Upper lobe of right lung (tissue), 1 donor: ENCODE measurements at places on chromosomes 12 and 14. TPM values are rescaled to one million over a fixed set of nuclear protein-coding genes. Genes with fewer than 3 reads are reported as not detected.
A peak's percentile ranks its signal among the peaks of the same experiment; 100 is the strongest.

CLEC7A gene
- total RNA-seq, result 51.1 TPM

PLEKHG7 gene
- not detected for total RNA-seq

SH2B3 gene
- 47.1 TPM for total RNA-seq

ART4 gene
- total RNA-seq, result 5.7 TPM

TOGARAM1 gene
- 12.6 TPM for total RNA-seq

KIF5A gene
- total RNA-seq, result 0.14 TPM

PROX2 gene
- not detected for total RNA-seq

PDE3A gene
- total RNA-seq, result 8.4 TPM

TMEM179 gene
- total RNA-seq, result not detected

APOF gene
- not detected for total RNA-seq

MIP gene
- total RNA-seq, result not detected

MYF6 gene
- not detected for total RNA-seq

KRT3 gene
- total RNA-seq, result not detected

DNA sequence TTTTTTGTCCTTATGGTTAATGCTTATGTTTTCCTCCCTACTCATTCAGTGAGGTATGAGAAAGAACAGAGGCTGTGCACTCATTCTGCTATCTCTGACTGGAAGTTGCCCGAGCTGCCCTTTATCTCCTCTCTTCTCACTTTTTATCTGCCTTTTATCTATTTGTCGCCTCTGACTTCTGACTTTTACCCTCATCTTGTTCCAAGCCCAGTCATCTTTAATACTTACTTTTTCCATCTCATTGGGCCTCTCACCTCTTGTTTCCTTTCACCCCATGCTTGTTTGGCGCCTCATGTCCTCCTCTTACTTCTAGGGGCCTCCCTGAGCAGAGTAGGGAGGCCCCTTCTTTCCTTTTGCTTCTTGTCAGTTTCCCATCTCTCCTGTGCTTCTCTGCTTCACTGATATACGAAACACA, 50.7 kb downstream of the DIP2B start:
- no peak overlapping the region for H3K27ac ChIP-seq
- H3K36me3 ChIP-seq, result no peaks in the 10 kb centered on the region
- peaks cover 6% of the 10 kb centered on the region for H3K4me1 ChIP-seq
- no peak for DNase-seq
- no peaks in the 10 kb centered on the region for H3K27me3 ChIP-seq

- H3K36me3 ChIP-seq, result no peaks in the 10 kb centered on the region
- no peaks in the 10 kb centered on the region for H3K27me3 ChIP-seq
- no peak overlapping the region for H3K4me3 ChIP-seq
- H3K27ac ChIP-seq, result no peak overlapping the region
- no peak for DNase-seq
- no peaks in the 10 kb centered on the region for H3K4me1 ChIP-seq
Observed at GRCh38 chr12:61757831-61758505, 502.2 kb upstream of the USP15 start.

- H3K27me3 ChIP-seq, result no peaks in the 10 kb centered on the region
- no peaks in the 10 kb centered on the region for H3K36me3 ChIP-seq
- peaks cover 5% of the 10 kb centered on the region for H3K4me1 ChIP-seq
- no peak overlapping the region for H3K4me3 ChIP-seq
- DNase-seq, result no peak
Observed at GRCh38 chr14:32366256-32366879, 37.3 kb downstream of the AKAP6 start.

GRCh38 chr14:71070169-71070568, 162.9 kb downstream of the PCNX1 start:
- peaks cover 6% of the 10 kb centered on the region for H3K4me1 ChIP-seq
- H3K27ac ChIP-seq, result no peak overlapping the region
- H3K27me3 ChIP-seq, result no peaks in the 10 kb centered on the region
- no peak overlapping the region for H3K4me3 ChIP-seq
- peaks cover 43% of the 10 kb centered on the region for H3K36me3 ChIP-seq

DNA sequence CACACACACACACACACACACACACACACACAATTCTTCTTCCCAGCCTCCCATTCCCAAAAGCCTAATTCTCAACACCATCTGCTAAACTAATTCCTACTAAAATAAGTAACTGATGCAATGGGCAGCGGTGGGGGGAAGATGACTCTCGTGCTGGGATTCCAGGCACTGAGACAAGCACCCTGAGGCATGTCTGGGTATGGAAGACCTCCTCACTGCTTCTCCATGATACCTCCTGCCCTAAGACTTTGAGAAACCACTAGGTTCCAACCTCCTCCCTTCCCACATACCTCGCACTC, 789 bp upstream of the VWF start:
- no peak overlapping the region for H3K4me3 ChIP-seq
- no peaks in the 10 kb centered on the region for H3K27me3 ChIP-seq
- no peaks in the 10 kb centered on the region for H3K36me3 ChIP-seq
- no peak for DNase-seq
- H3K27ac ChIP-seq, result no peak overlapping the region
- H3K4me1 ChIP-seq, result no peaks in the 10 kb centered on the region

DNA sequence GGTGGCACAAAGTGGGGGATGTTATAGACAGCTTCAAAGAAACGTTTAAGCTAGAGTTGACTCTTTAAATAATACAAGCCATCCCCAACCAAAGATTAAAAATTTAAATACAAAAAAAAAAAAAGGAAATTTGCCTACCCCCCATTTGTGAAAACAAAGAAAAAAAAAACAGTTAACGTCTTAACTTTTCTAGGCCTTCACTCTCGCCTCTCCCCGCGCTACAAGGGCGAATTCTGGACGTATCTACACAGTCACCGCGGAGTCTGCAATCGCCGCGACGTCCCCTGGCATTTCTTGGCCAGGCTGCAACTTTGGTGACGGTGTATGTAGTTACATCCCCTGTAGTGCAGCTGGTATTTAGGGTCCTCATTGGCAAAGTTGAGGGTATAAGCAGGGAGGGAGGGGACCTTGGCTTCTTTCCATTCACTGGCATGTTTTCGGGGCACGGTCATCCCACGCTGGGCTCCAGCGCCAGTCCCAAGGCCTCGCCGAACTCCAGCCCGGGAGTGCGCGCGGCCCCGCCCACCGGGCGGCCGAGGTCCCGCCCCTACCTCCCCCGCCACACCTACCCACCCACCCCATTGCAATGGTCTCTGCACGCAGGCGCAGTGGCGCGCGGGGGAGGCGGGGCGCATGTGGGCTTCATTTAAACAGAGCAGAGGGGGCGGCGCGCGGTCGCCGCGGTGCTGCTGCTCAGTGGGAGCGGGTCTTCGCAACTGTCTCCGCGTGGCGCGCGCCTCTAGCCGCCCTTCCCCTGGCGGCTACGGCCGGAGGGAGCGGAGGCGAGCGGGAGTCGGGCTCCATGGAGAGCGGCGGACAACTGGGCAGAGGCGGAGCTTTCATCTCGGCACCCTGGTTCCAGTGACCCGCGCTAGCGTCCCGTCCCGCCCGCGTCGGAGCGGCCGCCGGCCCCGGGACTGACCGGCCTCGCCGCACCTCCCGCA, at the start of gene NUDT4:
Gene NUDT4, plus strand, starts transcription at position 674 of the 944 bp plus-strand sequence. CDS start 398 bp downstream, outside the sequence.
- H3K4me1 ChIP-seq, result peaks cover 66% of the 10 kb centered on the region
- DNase-seq, result peak; percentile 99
- peak within 1 kb of the TSS; percentile 95 for H3K27ac ChIP-seq
- H3K36me3 ChIP-seq, result no peaks in the 10 kb centered on the region

- no peak overlapping the region for H3K4me3 ChIP-seq
- H3K4me1 ChIP-seq, result no peaks in the 10 kb centered on the region
- no peak for DNase-seq
- no peaks in the 10 kb centered on the region for H3K27me3 ChIP-seq
- H3K27ac ChIP-seq, result no peak overlapping the region
Observed at GRCh38 chr12:84624601-84625000, 288.0 kb downstream of the SLC6A15 start.

DNA sequence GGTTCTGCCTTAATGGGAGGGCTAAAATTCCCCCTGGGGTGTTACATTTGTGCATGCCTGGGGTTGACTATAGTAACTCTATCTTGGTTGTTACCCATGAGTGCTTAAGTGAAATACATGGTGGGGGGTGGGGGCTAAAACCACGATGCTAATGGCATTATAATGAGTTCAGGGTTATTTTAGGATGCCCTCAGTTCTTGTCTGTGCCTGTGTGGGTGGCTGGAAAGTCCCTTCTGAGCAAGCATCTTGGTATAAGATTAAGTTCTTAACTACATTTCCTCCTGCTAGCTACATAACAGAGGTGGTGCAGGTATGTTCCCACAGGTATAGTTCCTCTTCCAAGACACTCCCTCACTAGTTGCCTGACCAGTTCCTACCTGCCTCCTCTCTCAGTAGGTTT, 822.3 kb downstream of the LRFN5 start:
- no peak for DNase-seq
- H3K27me3 ChIP-seq, result no peaks in the 10 kb centered on the region
- H3K4me1 ChIP-seq, result no peaks in the 10 kb centered on the region

GRCh38 chr12:22856178-22856577, 231.2 kb downstream of the ETNK1 start:
- no peaks in the 10 kb centered on the region for H3K36me3 ChIP-seq
- H3K4me3 ChIP-seq, result no peak overlapping the region
- no peaks in the 10 kb centered on the region for H3K4me1 ChIP-seq
- H3K27ac ChIP-seq, result no peak overlapping the region

- H3K36me3 ChIP-seq, result no peaks in the 10 kb centered on the region
- H3K27ac ChIP-seq, result no peak overlapping the region
- no peak overlapping the region for H3K4me3 ChIP-seq
- no peaks in the 10 kb centered on the region for H3K4me1 ChIP-seq
- H3K27me3 ChIP-seq, result no peaks in the 10 kb centered on the region
Observed at GRCh38 chr12:42546709-42547108, 42.8 kb downstream of the PRICKLE1 start.

DNA sequence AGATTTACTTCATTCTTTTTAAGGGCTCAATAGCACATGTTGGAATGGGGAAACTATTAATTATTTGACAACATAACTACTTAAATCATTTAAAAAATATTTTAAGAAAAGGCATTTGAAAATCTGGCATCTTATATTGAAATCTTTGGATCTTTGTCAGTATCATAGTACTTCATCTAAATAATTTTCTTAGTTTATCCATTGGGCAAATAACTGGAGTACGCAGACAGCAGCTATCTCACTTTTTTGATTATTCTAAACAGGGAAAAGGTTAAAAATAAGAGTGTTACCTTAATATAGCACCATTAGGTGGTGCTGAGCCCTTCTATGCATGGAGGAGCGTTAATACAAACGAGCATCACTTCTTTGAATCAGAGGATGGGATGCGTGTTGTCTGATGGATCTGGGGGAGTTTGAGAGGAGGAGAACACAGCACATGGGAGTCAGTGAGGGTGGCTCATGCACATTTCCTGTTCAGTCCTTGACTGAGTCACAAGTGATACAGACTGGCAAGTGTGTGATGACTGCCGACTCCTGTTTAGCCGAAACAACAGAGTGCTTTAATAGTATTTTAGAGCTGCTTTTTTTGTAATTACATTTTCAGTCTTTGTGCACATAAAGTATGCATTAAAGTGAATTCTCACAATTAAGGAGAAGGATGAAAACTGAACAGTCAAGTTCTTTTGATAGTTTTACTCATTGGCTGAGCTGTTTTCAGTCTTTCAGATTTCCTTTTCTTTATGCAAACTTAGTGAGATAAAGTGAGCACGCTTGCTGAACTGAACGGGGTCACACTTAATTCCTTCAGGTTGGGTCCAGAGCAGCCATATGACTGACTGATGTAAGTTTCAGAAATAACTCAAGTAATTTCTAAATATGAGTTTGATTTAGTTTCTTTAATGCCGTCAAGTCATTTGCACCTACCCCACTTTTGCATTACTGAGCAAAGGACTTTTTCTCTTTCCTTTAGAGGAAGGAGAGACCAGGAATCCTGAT, 92.7 kb downstream of the DIP2B start:
- peaks cover 14% of the 10 kb centered on the region for H3K4me1 ChIP-seq
- H3K27ac ChIP-seq, result no peak overlapping the region
- DNase-seq, result no peak
- no peaks in the 10 kb centered on the region for H3K27me3 ChIP-seq
- H3K36me3 ChIP-seq, result no peaks in the 10 kb centered on the region

GRCh38 chr14:58639198-58639565, 1.4 kb downstream of the DACT1 start:
- no peak for DNase-seq
- H3K36me3 ChIP-seq, result peaks cover 7% of the 10 kb centered on the region
- H3K27me3 ChIP-seq, result no peaks in the 10 kb centered on the region
- H3K27ac ChIP-seq, result no peak overlapping the region
- peak overlapping the region; percentile 67 for H3K4me3 ChIP-seq
- H3K4me1 ChIP-seq, result peaks cover 16% of the 10 kb centered on the region

DNA sequence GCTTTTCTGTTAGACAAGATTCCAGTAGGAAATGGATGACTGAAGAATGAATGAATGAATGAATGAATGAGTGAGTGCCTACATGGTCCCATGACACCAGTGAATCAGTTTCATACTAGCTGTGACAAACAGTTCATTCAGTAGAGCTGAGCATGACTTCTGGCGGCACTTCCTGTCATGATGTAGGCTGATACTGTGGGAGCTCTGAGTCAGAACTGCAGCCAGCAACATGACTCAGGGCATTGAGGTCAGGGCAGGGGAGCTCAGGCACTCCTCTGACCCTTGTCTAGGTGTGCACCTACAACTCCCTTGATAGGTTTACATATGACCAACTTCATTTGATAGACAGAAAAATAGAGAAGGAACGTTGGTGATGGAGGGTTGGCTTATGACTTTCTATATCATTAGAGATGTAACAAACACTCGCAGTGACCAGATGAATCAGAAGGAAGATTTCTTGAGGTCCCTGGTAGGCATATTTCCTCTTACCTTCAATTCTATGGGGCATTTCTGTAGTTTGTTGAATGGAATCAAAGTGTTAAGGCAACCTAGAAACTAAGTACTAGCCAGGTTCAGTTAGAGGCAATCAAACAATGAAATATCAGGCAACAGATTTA, 139.3 kb upstream of the ARHGAP5 start:
- H3K4me1 ChIP-seq, result peaks cover 4% of the 10 kb centered on the region
- no peaks in the 10 kb centered on the region for H3K27me3 ChIP-seq
- no peak overlapping the region for H3K4me3 ChIP-seq
- H3K27ac ChIP-seq, result no peak overlapping the region
- DNase-seq, result no peak

- H3K27me3 ChIP-seq, result no peaks in the 10 kb centered on the region
- no peak for DNase-seq
- no peak overlapping the region for H3K27ac ChIP-seq
- no peak overlapping the region for H3K4me3 ChIP-seq
Observed at GRCh38 chr12:58961166-58961565, 40.9 kb upstream of the LRIG3 start.

DNA sequence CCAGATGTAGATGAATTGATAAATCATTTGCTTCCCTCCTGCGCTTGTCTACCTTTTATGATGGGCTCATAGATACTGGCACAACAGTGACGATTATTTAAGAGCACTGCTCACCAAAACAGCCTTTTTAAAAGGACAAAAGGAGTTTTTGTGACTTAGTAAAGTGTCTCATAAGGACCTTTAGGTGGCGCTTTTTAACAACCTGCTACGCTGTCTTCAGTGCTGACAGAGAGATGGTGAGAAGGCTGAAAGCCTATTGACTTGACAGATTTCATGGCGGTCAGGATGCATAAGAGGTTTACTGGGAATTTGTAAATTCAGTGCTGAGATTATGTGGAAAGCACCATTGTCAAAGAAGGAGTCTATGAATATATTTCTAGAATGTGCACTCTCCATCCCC, 87.6 kb downstream of the SLC15A5 start:
- DNase-seq, result no peak
- H3K36me3 ChIP-seq, result no peaks in the 10 kb centered on the region
- H3K4me3 ChIP-seq, result no peak overlapping the region
- no peaks in the 10 kb centered on the region for H3K27me3 ChIP-seq

GRCh38 chr14:79136071-79137044, 966.2 kb downstream of the NRXN3 start:
- no peak overlapping the region for H3K27ac ChIP-seq
- no peaks in the 10 kb centered on the region for H3K4me1 ChIP-seq
- H3K4me3 ChIP-seq, result no peak overlapping the region
- DNase-seq, result no peak

GRCh38 chr12:38142974-38143373, 173.6 kb upstream of the ALG10B start:
- no peaks in the 10 kb centered on the region for H3K36me3 ChIP-seq
- H3K4me3 ChIP-seq, result no peak overlapping the region
- H3K27me3 ChIP-seq, result no peaks in the 10 kb centered on the region
- DNase-seq, result no peak
- peaks cover 9% of the 10 kb centered on the region for H3K4me1 ChIP-seq
